ENCODE measurements at places on chromosomes 5 and 9. TPM values are rescaled to one million over a fixed set of nuclear protein-coding genes. Genes with fewer than 3 reads are reported as not detected.

DNA sequence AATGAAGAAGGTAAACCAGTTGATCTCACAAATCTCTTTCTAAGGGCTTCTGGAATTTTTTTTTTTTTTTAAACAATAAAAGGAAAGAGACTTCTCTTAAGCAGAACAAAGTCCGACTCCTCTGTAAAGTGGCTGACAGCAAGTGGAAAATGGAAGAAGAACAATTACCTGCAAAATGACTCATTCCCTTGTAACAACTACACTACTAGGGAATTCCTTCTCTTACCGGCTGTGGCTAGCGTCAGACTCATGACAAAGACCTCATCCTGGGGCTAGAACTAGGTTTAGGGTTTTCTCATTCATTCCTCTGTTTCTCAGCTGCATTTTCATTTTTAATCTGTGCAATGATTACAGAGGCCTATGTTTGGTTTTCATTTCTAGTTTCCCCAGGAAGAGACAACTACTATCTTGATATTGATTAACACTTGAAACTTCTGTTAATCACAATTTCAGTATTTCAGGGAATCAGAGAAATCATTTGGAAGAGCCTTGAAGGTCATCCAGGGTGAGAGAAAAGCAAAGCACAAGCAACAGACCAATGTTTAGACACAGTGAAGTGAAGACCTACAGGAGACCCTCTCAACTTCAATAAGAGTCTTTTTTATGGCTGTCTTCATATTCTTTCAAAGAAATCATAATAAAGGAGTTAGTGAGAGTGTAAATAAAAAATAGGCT lies 437.9 kb downstream of the RAB3C start:
- no peak for DNase-seq

- DNase-seq = no peak
Measured at GRCh38 chr5:131766689-131767088, 30.1 kb downstream of the FNIP1 start.

DNA sequence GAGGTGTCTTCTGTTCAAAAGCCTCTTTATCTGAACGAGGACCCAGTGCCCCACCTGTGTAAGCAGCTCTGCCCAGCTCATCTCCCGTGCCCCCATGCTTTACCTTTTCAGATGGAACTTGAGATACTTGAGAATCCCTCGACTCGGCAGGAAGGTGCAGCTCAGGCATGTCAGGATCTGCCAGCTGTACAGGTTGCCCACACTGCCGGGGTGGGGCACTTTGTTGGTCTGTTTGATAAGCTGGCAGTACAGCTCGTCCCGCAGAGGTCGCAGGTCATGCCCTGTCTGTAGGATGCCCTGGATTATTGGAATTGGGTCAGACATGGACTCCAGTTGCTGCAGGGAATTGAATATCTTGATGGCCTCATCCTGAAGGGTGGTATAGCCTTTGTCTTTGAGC lies 58.0 kb upstream of the RETREG1 start:
- DNase-seq = no peak

- no peak for DNase-seq
Measured at GRCh38 chr9:113446323-113446740, 17.2 kb upstream of the RGS3 start.

DNA sequence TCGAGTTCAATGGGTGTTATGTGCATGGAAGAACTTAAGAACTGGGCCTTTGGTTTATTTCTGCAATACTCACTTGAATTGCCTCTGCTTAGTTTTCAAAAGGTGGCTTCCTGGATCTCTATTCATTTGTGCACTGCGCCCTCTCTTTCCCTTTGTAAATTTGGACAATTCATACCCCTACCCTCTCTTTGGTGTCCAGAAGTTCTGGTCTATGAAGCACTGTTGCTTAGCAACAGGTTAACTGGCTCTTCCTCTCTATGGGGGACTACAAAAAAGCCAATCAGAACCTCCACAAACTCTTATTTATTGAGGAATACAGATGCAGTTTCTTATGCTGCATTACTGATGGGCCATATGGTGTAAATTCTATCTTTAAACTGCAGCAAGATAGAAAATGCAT lies 13.5 kb upstream of the FAM120A start:
- no peak for DNase-seq

- DNase-seq = no peak
Measured at GRCh38 chr5:167247816-167248215, 1043.6 kb upstream of the WWC1 start.

The TLR4 gene
- 9.4 TPM for polyA plus RNA-seq
